ENCODE measurements at places on chromosomes 6 and 20.

DNA sequence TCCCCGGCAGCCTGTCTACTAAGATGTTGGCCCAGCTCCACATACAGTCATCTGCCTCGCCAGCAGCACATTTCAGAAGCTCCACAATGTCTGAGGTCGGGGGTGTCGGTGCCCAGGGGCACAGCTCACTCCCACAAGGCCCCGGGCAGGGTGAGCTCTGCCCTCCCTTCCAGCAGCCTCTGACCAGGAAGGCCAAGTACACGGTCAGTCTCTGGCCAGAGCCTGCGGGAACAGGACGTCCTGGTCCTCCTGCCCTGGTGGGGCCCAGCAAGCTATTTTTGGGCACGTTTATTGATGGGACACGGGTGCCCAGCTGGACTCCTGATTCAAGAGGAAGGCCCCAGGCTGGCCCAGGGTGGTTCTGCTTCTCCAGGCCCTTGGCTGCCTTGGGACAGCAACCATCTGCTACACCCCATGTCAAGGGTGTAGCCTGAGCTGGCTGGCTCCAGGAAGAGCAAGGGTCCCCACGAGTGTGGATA is 114.9 kb upstream of the PTPN1 start:
- peak; percentile 93 for DNase-seq

DNA sequence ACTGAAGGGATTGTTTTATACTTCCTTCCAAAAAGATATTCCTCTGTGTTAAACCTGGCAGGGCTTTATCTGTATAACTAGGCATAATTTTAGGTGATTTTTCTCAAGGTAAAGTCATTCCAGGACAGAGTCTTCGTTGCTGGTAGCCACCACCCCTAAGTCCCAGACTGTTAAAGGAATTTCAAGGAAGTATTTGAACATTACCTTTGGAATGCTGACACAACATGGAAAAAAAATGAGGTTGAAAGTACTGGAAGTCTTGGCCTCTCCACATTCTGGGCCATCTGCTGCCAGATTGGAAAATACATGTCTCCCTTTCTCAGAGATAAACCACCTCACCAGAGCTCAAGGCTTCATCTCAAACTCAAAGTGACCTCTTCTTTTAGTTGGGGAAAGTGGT is 27.0 kb upstream of the ETV7 start:
- DNase-seq, result no peak

- no peak for DNase-seq
These were observed 57.5 kb upstream of the NFATC2 start for GRCh38 chr20:51600016-51600420.

- DNase-seq, result no peak
These were observed 66.7 kb downstream of the TRAM2 start for GRCh38 chr6:52510213-52510562.

DNA sequence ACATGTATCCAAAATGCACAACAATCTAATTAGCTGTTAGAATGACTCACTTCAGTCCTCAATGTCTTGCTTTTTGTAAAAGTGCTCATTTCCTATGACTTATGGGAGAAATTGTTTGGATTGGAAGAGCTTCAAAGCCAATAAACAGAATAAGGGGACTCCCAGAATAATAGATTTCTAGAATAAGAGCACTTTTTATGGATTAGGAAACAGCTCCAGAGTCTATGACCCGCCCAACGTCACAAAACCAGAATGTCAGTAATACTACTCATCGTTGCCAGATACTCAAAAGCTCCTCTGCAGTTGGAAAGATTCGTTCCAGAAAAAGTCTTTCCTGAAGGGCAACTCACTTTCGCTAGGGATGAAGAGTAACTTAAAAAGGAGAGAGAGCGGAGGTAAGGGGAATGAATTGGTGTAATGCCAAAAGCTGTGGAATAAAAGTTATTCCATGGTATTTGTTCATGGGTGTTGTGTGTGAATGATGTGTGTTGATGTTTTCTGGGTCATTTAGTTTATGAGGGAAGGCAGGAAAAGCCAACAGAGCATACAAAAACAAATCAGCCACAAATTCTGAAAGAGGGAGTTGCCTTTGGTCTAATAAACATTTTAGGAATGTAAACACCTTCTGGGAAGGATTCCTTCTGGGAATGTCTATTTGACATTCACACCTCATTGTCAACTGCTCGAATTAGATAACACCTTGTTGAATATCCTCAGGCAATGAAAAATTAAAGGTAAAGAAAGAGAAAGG is 64.6 kb downstream of the SYNE1 start:
- DNase-seq, result no peak

- DNase-seq, result peak; percentile 19
These were observed 770 bp downstream of the TCF19 start for GRCh38 chr6:31158863-31159855.

GRCh38 chr6:36054956-36055355 is 27.3 kb downstream of the MAPK14 start:
- no peak for DNase-seq

- no peak for DNase-seq
These were observed 640.0 kb upstream of the GJE1 start for GRCh38 chr6:141492521-141493284.

GRCh38 chr20:13183005-13183404 is 38.1 kb upstream of the ISM1 start:
- DNase-seq, result peak; percentile 27

GRCh38 chr6:170152989-170153388 is 137.9 kb downstream of the DLL1 start:
- DNase-seq, result peak; percentile 8

DNA sequence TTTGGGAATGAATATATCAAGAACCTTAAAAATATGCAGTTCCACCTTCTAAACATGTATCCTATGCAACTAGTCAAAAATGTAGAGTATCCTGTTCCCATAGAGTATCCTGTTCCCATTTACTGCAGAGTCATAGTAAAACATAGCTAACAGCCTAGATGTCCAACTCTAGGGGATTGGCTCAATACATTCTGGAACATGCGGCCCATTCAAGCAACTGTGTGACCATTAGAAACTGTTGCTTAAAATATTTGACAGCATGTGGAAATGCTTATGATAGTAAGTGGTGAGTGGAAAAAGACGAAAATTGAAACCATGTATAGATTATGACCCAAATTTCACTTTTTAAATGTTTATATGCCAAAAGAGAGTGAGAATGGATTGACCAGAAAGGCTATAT is 11.2 kb downstream of the FOXP4 start:
- no peak for DNase-seq

- no peak for DNase-seq
These were observed 218.1 kb upstream of the SOX4 start for GRCh38 chr6:21375151-21376116.

- no peak for DNase-seq
These were observed 18.6 kb downstream of the RBM24 start for GRCh38 chr6:17299750-17300149.

DNA sequence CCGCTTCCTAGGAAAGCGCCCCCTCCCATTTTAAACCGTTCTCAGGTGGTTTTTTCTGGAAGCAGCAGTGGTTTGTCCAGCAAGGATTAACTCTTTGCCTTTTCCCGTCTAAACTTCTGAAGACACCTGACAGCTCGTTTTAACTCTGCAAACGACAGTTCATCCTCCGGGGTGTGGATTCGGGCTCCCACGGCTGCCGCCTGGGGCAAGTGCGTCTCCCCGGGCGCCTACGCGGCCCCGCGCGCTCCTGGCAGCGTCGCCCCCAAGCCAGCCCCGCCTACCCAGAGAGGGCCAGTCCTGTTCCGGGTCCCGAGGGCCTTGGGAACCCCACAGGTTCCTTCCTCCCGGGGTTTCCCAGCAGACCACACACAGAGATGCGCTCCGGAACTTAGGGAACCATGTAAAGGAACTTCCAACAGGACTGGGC is 54.4 kb downstream of the PRR18 start:
- DNase-seq, result no peak

- DNase-seq, result peak; percentile 32
These were observed 32.9 kb downstream of the MMUT start for GRCh38 chr6:49430187-49430586.

- DNase-seq, result peak; percentile 78
These were observed 3.9 kb upstream of the TEAD3 start for GRCh38 chr6:35500782-35501181.

DNA sequence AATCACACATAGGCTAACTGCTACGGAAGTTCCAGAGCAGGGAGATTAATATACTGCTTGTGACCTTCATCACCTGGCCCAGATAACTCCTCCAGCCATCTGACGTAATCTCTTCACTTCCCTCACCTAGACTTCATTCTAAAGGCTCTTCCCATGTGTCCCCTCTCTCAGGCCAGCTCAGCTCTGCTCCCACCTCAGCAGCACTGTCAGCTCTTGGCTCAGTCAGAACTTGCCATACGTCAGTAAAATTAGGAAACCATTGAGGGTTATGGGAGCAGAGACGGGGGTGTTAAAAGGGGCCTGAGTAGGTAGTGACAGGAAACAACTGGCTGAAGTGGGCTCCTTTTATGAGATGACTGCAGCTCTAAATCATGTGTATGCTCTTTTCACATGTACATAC is 101.5 kb downstream of the KIF6 start:
- DNase-seq, result no peak

- DNase-seq, result no peak
These were observed 53.2 kb downstream of the RAMACL start for GRCh38 chr6:166533205-166533824.

- DNase-seq, result no peak
These were observed 37.4 kb upstream of the KCNB1 start for GRCh38 chr20:49519777-49520359.

GRCh38 chr6:148443798-148444560 is 101.3 kb downstream of the SASH1 start:
- no peak for DNase-seq

- DNase-seq, result peak; percentile 44
These were observed 156.8 kb downstream of the DNAH8 start for GRCh38 chr6:38871741-38872568.

DNA sequence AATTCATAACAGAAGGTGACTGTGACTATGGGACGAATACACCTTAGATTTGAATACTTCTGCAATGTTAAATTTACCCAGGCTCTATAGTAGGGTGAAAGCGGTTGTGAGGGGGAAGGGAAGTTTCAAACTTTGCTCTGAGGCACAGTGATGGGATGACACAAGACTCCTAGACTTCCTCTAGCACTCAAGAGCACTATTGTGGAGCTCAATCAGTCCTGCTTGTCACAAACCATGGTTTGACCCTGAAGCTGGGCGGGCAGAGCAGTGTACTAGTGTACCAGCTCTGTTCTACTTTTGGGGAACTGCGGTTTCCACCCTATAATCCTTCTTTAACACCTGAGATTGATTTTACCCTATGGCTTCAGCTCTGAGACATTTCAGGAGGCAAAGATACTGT is 17.1 kb downstream of the TRIM27 start:
- no peak for DNase-seq

DNA sequence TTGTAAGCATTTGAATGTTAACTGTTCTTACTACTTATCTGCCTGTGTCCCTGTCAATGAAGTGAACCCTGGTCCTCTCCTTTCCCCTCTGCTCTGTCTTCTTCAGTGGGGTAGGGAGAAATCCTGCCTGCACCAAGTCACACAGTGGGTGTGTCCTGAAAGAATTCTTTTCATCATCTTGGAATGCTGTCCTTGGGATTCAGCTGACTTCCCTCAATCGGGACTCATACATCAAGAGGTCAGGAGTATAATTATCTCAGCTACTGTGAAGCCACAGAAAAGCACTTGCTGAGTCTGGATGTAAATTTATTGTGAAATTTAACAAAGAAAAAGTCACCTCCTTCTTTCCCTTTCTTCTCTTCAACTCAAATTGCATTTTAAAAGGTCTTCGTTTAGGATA is 328.5 kb downstream of the SOX4 start:
- DNase-seq, result peak; percentile 34

DNA sequence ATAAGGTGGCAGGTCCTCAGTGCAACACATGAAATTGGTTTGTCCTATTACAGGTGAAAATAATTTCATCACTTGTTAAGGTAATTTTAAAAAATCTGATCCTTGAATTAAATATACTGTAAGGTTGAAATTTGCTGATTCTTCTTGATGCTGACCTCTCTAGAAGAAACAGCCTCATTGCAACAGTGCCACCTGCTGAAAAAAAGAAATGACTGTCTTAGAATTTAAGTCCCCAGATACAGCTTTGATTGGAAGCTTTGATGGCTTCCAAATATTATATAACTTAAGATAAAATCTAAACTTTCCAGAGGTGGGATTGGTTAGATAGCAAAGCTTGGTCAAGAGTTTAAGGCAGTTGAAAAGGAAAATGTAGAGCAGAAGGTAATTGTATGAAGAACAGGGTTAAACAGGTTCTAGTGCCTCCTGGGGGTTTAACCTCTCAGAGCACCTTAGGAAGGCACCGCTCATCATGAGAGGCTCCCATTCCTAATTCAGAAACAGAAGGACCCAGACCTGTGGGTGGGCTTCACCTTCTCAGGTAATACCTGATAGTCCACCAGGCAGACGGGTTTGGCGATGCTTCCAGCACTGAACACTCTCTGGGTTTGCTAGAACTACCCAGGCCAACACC is 401.0 kb downstream of the PAX1 start:
- DNase-seq, result peak; percentile 6

GRCh38 chr6:163457637-163458561 is 43.4 kb downstream of the QKI start:
- peak; percentile 94 for DNase-seq

DNA sequence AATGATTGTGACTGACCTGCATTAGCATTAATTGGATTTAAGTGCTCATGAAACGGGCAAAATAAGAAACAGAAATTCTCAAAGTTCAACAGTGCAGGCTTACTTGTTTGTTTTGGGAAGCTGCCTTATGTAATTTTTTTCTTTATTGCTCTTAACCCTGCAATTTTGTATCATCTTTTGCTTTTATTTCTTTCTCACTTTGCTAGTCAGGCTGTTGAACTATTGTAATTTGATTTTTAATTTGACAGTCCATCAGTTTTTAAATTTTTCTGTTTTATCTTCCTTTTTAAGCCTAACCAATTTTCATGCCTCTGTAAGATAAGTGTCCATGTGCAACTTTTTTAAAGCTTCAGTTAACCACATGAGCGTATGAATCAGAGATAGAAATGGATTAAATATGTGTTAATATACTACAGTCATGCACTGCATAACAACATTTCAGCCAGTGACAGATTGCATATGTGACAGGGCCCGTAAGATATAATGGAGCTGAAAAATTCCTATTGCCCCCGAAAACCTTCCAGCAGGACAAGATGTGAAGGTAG is 44.6 kb downstream of the PEX7 start:
- DNase-seq, result peak; percentile 55

GRCh38 chr6:146914489-146915483 is 289.4 kb upstream of the STXBP5 start:
- DNase-seq, result peak; percentile 97

- DNase-seq, result no peak
These were observed 22.7 kb downstream of the LYRM2 start for GRCh38 chr6:89615882-89616281.

DNA sequence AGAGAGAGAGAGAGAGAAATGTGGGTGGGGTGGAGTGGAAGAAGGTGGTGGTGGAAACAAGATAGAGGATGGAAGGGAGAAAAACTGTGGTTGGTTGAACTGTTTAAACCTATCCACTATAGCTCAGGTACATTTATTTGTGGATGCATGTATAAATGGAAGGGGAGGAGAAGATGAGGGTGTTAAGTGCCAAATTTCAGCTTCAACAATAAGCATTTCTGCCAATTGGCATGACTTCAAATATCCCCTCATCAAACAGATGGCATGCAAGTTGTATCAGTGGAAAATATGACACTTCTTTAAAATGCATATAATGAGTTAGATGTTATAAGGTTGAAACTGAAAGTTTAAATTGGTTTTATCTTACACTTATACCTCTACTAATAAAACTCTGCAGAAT is 216.1 kb downstream of the LMBRD1 start:
- no peak for DNase-seq

Measured in LHCN-M2 (cell line).